Chondrocyte (in vitro differentiated cells): ENCODE measurements at places on chromosomes 16 and 17. TPM values are rescaled to one million over a fixed set of nuclear protein-coding genes. Genes with fewer than 3 reads are reported as not detected.

The PPL gene
- 0.22 to 1.2 TPM (median 0.97 TPM) in 3 replicates for total RNA-seq

The HOXB2 gene
- 0.72 TPM in 2 of 3 replicates, not detected in the other for total RNA-seq

The LLGL2 gene
- 1.4 to 1.8 TPM (median 1.5 TPM) in 3 replicates for total RNA-seq

The CCL17 gene
- not detected in 3 replicates for total RNA-seq

The KRT25 gene
- not detected in 3 replicates for total RNA-seq

The LGALS9B gene
- total RNA-seq, result not detected in 3 replicates

The SLC5A11 gene
- not detected in 3 replicates for total RNA-seq
